Ovary (tissue), 10 donors: ENCODE measurements at places on chromosomes 5 and 9. TPM values are rescaled to one million over a fixed set of nuclear protein-coding genes. Genes with fewer than 3 reads are reported as not detected.

GRCh38 chr5:142106061-142106460 lies 2.5 kb upstream of the NDFIP1 start:
- DNase-seq: no peak

- DNase-seq: no peak
Observed at GRCh38 chr5:178063277-178063676, 50.1 kb upstream of the N4BP3 start.

DNA sequence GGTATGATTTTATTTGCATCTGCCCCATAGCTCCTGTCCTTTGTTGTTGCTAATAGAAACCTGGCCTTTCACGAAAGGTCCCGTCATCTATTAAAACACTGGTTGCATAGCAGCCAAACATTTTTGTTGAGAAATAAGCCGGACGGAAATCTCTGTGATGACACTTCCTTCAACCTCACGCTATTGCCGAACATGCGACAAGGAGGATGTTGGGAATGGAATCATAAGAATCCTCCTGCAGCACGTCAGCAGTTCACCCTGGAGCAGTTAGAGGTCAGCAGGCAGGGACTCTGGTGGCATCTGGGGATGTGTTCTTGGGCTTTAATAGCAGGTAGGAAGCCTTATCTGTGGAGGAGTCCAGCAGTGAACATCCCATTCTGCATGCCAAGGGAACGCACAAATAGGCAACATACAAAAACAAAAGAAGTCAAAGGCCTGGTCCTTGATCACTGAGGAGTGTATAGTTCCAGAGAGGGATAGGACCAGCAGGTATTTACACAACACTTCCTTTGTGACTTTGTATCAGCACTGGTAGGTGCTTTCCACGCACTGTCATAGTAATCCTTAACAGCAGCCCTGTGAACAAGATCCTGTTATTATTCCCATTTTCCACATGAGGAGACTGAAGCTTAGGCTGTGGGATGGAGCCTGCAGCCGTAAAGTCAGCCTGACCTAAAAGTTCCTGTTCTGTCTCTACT lies 33.4 kb downstream of the ARHGAP26 start:
- DNase-seq: no peak

DNA sequence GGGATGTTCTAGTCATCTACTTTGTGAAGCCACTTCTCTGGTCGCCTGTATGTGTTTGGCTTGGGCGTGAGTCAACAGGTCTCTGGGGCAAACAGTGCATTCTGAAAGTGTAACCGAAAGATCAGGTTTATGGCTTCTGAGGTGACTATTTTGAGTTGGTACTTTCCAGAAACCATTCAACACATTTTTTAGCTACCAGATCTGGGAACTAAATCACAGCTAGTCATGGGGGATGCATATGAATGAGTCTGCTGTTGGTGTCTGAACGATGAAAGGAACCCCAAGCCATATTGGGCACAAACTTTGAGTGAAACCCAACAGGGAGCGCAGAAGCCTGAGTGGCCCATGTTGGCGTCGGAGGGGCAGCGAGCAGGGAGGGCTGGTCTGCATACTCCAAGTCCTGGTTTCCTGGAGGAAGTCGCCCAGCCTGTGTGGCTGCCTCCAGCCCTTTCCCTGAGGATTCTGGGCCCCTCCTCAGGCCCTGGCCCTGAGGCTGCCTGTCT lies 35.3 kb downstream of the UBE2QL1 start:
- no peak for DNase-seq

GRCh38 chr9:129886226-129887174 lies 51.2 kb downstream of the USP20 start:
- no peak for DNase-seq

DNA sequence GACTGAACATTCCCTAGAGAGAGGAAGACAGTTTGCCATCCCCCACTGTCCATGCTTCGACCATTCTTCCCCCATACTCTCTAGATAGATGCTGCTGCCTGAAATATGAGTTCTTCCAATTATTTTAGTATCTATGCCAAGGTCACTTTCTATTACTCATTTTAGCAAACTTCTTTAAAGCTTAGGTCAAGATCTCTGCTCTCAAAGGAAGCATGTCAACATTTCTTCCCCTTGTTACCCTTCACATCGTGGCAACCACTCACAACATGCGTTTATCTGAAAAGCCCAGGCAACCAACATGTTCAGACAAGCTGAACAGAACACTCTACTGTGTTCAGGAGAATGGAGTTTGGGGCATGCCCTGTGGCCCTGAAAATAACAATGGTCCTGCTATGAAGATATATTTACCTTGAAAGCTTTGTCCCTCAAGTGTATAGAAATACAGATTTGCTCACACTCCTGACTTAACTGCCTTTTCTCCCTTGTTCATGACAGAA lies 138.4 kb upstream of the KIF2A start:
- DNase-seq: no peak

- DNase-seq: no peak
Observed at GRCh38 chr5:43515678-43516048, 715 bp upstream of the C5orf34 start.

GRCh38 chr5:131959136-131959535 lies 13.7 kb upstream of the MEIKIN start:
- DNase-seq: no peak

DNA sequence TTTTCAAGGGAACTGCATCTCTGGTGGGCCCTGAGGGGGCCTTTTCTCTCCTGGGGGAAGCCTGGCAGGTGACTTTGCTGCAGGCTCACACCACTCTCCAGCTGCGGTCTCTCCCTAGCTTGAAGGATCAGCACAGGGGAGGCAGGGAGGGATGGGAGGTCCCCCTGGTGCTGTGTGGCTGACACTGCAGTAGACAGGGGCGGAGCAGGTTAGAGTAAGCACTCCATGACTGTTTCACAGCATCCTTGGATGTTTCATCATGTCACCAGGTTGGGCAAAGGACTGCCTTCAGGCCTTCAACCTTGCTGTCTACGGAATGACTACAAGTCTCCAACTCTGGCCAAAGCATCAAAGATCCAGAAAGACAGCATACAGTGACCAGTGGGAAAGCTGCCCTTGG lies 470.7 kb downstream of the CDK5RAP2 start:
- no peak for DNase-seq

GRCh38 chr5:9025942-9026341 lies 519.9 kb downstream of the SEMA5A start:
- DNase-seq: no peak

DNA sequence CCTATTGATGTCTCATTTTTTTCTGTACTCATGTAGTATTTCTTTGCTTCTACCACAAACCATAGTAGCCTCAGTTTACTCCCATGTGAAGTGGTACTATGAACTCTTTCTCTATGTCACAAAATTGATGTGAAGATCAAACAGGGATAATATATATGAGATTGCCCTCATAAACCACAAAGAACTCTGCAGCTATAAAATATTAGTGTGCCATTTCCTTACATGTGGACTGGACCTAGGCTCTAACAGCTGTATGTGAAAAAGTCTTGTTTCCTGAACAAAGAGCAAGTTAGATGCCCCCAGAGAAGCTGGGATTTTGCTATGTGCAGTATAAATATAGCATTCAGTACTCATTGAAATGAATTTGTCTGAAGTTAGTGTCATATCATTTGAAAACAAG lies 412.6 kb upstream of the ADAMTSL1 start:
- no peak for DNase-seq

- no peak for DNase-seq
Observed at GRCh38 chr9:5443850-5444249, 6.1 kb upstream of the PLGRKT start.

- DNase-seq: no peak
Observed at GRCh38 chr5:91166059-91166807, 216.9 kb downstream of the ARRDC3 start.

- DNase-seq: no peak
Observed at GRCh38 chr5:170722316-170722715, 61.2 kb upstream of the GABRP start.

DNA sequence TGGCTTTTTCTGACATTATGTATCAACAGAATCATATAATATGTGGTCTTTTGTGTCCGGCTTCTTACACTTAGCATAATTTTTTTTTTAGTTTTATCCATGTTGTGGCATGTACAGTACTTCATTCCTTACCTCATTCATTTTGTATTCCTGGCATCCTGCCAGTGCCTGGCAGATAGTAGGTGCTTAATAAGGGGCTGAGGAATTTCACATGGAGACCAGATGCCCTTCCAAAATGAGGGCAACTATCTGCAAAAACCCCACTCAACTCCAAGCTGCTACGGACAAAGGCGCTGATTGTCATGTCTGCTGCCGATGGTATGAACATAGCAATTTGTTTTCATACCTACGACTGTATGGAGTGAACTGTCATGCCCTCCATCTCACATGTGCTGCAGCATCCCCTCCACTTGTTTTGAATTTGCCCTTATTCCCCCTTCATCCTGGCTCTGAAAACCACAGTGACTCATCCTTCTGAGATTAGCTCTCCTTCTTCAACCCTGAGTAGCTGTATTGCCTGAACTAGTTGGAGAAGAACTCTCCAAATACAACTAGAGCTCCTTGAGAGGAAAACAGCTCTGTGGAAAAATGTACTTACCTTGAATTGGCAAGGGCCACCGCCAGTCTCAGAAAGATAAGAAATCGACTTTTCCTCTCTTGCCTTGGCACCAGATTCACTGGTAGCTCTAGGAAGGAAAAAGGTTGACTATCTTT lies 41.3 kb upstream of the FOXE1 start:
- no peak for DNase-seq

- no peak for DNase-seq
Observed at GRCh38 chr5:72705178-72705577, 111.3 kb upstream of the TNPO1 start.

- no peak for DNase-seq
Observed at GRCh38 chr5:57335092-57335660, 147.4 kb downstream of the ACTBL2 start.

GRCh38 chr9:127104581-127105311 lies 17.7 kb downstream of the ANGPTL2 start:
- DNase-seq: no peak

- no peak for DNase-seq
Observed at GRCh38 chr5:149706158-149706557, 24.0 kb upstream of the PPARGC1B start.

- no peak for DNase-seq
Observed at GRCh38 chr9:90987566-90987965, 185.9 kb downstream of the SYK start.

- no peak for DNase-seq
Observed at GRCh38 chr9:4333231-4333740, 33.4 kb upstream of the GLIS3 start.

DNA sequence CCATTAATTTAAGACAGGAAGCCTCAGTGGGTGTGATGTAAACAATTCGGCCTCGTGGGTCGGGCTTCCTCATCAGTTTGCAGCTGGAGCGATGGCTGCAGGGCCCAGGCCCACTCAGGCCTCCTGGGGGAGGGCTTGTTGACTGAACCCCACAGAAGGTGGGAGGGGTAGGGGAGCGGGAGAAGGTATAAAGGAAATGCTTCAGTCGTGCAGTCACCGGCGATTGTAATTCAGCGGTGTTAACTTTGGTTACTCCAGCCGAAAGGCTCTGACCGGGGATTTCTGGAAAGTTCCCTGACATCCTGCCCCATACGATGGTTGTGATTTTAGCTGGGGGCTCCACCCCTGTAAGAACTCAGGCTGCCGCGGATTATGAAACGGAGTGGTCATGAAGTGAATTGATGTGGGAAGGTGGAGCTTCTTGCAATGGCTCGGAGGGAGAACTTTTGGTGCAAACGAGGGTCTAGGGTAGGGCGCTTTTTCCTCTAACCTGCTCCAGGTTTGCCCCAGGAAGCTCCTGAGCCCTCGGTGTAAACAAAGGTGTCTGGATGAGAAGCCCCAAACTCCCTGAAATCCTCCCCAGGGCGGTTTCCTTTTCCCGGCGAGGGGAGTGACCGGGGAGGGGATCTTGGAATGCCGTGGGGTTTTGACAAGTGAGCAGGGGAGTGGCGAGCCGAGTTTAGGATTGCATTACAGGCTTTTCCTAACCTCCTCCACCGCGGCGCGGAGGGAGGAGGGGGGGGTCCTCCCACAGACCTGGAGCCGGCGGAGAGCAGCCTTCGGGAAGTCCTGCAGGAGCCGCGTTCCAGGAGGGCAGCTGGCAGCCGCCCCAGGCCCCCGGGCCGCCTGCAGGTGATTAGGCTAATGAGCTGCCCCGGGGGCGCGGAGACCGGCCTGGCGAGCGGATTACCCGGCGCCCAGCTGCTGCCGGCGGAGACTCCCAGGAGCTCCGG lies 215.5 kb downstream of the PDZD2 start:
- peak; percentile 67 for DNase-seq

GRCh38 chr5:77423022-77423750 lies 68.9 kb downstream of the WDR41 start:
- no peak for DNase-seq

DNA sequence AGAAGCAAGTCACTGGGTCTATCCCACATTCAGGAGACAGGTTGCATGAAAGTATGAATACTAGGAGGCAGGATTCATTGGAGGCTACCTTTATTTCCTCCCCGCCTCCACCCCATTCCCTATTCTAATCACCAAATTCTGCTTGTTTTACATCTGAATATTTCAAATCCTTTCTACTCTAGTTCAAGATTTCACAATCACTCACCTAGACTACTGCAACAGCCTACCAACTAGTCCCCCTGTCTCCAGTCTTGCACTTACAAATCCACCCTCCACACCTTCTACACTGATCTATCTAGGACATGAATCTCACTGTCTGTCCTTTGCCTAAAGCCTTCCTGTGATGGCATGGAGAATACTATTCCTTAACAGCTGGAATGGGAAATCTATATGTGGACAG lies 6.4 kb upstream of the KIF27 start:
- no peak for DNase-seq

DNA sequence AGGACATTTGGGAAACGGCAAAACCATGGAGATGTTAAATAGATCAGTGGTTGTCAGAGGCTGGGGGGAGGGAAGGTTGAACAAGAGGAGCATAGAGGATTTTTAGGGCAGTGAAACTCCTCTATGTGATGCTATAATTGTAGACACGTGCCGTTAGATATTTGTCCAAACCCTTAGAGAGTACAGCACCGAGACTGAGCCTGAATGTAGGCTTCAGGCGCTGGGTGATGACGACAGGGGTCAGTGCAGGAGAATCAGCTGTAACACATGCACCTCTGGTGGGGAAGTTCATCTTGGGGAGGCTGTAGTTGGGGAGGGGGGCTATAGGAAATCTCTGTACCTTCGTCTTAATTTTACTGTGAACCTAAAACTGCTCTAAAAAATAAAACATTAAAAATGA lies 22.2 kb upstream of the CLPTM1L start:
- DNase-seq: no peak

GRCh38 chr5:6784481-6784880 lies 71.2 kb downstream of the TENT4A start:
- DNase-seq: no peak

DNA sequence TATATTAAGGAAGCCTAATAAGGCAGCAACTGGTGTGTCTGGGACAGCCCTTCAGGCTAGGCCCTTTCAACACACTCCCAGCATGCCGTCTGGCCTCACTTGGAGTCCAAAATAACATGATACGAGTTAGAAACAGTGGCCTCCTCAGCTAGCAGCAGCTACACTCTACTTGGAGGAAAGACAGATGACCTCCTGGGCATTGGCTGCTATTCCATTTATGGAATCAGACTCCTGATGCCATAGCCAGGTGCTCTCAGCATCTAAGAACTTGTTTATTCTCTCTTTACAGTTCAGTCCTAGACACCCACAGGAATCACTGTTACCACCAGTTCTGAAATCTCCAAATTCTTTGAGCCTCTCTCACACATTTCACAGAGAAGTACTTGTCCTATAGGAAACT lies 31.8 kb downstream of the RUSC2 start:
- no peak for DNase-seq

GPR150 gene
- not detected for total RNA-seq

SLC4A9 gene
- 0.13 TPM for total RNA-seq

TXNDC8 gene
- total RNA-seq: not detected

CLPTM1L gene
- total RNA-seq: 44.5 TPM

RHOBTB3 gene
- total RNA-seq: 174 TPM

FAM221B gene
- not detected for total RNA-seq

TICAM2 gene
- 2.6 TPM for total RNA-seq

WNT8A gene
- not detected for total RNA-seq

ADAMTS16 gene
- total RNA-seq: 9.6 TPM
